ENCODE measurements at places on chromosomes 6 and 20.

- no peak for DNase-seq
Observed at GRCh38 chr6:42819803-42820511, 38.1 kb downstream of the BICRAL start.

DNA sequence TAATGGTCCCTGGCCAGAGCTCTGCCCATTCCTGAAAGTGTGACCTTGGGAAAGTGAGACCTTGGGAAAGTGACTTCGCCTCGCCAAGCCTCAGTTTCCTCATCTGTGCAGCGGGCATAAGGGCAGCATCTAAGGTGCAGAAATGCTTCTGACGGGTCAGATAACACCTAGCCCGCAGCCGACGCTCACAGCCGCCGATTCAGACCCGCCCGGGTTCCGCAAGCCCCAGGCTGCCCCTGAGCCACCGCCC, 486 bp downstream of the FKBP1A start:
- no peak for DNase-seq

DNA sequence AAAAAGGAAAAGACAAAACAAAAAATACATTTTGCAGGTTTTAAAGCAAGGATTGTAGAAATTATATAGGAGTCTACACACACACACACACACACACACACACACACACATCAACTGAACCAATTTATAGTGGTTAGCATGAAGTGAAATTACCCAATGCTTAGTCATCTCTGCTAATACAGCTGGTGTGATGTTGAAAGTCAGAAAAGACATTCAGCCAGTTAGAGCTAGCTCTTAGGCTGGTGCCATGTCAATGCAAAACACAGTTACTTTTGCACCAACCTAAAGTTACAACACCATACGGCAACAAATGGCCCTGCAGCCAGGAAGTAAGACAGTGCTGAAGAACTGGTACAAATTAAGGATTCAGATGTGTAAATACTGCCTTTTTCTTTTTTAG, 15.2 kb downstream of the FAM210B start:
- DNase-seq: no peak

DNA sequence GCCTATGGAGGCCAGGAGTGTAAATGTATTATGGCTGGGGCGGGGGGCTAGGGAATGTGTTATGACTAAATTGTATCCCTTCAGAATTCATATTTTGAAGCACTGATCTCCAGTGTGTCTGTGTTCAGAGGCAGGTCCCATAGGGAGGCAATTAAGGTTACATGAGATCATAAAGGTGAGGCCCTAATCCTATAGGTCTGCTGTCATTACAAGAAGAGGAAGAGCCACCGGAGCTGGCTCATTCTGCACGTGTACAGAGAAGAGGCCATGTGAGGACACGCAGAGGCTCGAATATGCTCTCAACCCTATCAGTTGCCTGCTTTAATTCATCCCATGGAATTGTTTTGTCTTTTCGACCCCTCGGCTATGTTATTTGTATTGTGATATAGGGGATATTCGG, 76.9 kb downstream of the VTA1 start:
- no peak for DNase-seq

GRCh38 chr20:44057698-44058675, 129.0 kb downstream of the JPH2 start:
- DNase-seq: no peak

DNA sequence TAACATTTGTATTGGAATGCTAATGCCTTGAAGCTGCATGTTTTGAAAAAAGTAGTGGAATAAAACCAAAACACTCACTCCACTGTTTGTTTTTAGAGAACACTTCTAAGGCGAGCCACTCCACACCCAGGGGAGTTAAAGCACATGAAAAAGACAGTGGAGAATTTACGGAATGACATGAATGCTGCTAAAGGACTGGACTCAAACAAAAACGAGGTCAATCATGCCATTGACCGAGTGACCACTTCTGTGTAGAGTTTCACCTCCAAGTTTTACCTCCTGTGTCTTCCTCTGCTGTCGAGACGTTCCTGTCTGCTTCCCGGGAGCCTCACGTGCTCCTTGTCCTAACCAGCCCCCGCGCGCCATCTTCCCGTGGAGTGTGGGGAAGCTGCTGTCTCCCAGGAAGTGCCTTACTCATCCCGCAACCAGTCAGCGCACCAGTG, 127.8 kb downstream of the LRRC1 start:
- no peak for DNase-seq

- DNase-seq: no peak
Observed at GRCh38 chr20:3744806-3745685, 12.6 kb downstream of the HSPA12B start.

GRCh38 chr6:80528115-80528514, 421.6 kb downstream of the BCKDHB start:
- no peak for DNase-seq

- DNase-seq: no peak
Observed at GRCh38 chr6:107656401-107656800, 166.5 kb downstream of the SOBP start.

GRCh38 chr6:56677559-56677958, 34.9 kb upstream of the DST start:
- no peak for DNase-seq

GRCh38 chr6:13273202-13273930, 55.0 kb downstream of the TBC1D7 start:
- DNase-seq: no peak

DNA sequence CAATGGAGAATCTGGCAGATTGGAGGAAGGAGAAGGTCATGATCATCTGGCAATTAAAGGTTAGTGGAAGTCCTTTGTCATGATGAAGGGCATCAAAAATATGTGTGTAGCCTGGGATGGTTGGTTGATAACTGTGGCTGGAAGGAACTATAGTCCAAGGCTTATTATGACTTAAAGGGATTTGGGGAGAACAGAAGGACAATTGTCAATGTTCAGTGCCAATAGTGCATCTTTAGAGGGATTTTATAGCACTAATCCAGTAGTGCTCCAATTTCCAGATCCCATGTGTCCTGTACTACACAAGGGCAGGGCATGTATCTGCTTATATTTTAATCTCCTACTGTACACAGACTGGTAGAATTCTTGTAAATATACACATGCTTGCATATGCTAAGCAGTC, 5.0 kb upstream of the ZBTB24 start:
- DNase-seq: no peak

- DNase-seq: no peak
Observed at GRCh38 chr6:106511288-106512047, 117.8 kb downstream of the RTN4IP1 start.

DNA sequence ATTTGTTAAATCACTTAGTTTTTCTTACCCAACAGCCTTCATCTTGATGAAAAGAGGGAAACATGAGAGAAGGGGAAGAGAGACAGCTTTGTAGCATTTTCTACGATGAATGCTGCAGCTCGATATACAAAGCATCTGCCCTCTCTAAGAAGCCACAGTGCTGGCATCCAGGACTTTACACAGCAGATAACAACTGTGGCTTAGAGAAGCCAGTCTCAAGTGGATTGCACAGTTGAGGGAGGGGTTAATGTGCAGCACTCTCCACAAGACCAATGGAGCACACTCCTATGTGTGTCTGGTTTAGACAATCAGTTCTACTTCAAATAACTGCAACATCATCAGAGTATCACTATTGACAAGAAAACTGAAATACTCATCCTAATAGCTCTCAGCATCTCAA, 5.8 kb downstream of the C6orf120 start:
- no peak for DNase-seq

DNA sequence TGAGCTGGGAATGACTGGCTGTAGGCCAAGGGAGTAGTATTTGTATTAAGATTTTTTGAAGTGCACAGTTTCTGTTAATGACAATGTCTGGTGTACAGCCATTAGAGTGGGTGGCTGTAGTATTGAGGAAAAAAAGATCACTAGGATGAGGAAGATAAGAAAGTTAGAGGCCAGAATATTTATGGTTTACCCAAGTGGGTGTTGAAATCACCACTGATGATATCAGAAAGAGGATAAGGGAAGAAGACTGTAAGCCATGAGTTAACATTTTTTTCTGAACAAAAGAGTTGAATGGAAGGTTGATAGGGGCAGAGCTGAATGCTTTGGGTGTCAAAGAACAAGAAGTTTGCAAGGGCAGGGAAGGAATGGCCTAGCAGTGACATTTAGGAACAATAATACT, 104.7 kb downstream of the PRDM13 start:
- no peak for DNase-seq

GRCh38 chr20:60586269-60587050, 628.2 kb downstream of the CDH26 start:
- no peak for DNase-seq

DNA sequence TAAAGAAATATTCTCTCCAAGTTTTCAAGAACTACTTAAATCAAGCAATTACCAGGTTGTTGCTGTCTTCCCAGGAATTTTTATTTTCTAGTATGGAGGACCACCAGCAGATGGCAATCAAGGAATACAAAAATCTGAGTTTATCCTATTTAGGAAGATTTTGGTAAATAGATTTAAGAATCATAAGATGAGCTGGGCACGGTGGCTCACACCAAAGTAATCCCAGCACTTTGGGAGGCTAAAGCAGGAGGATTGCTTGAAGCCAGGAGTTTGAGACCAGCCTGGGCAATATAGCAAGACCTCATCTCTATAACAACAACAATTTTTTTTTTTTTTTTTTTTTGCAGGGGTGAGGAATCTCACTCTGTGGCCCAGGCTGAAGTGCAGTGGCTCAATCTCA, 19.3 kb upstream of the SEC63 start:
- no peak for DNase-seq

DNA sequence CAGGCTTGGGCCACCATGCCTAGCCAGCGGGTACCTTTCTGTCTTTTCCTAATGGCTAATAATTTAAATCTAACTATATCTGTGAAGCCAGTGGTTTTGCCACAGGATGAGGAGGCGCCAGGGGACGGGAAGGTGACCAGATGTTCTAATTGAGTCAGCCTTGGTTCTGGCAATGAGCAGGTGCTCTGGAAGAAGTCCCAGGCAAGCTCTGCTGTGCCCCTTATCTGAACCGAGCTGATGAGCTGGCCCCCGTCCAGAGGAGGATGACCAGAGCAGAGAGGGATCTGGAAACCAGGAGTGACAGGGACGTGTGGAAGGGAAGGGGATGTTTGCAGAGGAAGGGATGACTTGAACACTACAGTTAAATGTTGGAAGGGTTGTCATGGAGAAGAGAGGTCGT, 46.7 kb downstream of the SLC35D3 start:
- no peak for DNase-seq

GRCh38 chr20:38373231-38373867, 27.1 kb downstream of the LBP start:
- DNase-seq: no peak

DNA sequence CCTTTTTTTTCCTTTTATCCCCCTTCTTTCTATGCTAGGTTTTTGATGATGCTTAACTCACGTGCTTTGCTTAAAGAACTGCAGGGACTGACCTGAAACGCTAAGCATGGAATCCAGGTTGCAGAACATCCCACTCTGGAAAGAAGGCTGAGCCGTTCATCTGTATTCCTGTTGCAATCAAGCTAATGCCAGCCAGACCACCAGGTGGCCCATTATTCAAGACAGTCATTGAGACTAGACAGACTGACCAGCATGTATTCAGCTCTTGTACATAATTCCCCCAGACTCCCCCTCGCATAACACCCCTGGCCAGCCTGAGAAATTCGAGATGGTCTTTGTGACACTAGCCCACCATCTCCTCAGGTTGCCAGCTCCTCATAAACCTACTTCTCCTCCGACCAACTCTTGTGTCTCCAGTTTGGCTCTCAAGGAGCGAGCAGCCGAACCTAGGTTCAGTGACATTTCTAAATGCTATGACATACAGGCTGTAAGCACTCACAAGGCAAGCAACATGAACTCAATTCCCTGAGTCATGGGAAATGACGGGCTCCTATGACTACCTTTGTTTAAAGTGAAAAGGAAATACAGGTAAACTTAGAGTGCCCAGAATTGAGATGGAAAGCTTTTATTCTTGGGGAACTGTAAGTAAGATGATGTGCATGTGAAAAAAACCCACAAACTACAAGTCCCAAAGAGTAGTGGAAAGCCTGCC, 309.3 kb upstream of the CDYL start:
- no peak for DNase-seq

- no peak for DNase-seq
Observed at GRCh38 chr6:17397764-17398194, 4.4 kb downstream of the CAP2 start.

DNA sequence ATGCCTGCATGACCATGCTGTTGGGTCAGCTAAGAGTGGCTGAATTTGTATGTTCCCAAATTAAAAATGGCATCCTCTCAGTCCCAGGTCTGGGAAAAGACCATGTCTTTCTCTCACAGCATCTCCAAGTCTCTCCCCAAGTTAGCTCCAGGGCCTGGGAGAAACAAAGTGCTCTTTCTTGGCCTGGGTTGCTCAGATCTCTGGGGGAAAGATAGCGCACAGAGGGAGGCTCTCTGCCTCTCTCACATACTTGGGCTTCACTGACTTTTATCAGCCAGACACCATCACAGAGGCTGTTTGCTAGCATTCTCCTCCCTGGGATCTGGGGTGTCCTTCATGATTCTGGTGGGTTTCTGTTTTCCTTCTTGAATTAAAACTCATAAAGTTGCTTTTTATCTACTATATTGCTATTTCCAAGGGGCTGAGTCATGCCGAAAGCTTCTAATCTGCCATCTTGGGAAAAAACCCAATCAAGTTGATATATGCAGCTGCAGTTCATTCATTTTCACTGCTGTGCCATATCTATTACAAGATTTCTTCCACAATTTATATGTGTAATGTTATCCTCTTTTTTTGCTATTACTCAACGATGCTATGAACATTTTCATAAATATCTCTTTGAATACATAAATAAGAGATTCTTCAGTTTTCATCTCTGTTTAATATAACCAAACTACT, 190.2 kb downstream of the MOXD1 start:
- DNase-seq: no peak

Measured in occipital lobe (tissue), 3 donors.